ENCODE measurements at places on chromosomes 12 and 14.

GRCh38 chr14:61401461-61401860 is 80.1 kb downstream of the PRKCH start:
- DNase-seq = no peak

DNA sequence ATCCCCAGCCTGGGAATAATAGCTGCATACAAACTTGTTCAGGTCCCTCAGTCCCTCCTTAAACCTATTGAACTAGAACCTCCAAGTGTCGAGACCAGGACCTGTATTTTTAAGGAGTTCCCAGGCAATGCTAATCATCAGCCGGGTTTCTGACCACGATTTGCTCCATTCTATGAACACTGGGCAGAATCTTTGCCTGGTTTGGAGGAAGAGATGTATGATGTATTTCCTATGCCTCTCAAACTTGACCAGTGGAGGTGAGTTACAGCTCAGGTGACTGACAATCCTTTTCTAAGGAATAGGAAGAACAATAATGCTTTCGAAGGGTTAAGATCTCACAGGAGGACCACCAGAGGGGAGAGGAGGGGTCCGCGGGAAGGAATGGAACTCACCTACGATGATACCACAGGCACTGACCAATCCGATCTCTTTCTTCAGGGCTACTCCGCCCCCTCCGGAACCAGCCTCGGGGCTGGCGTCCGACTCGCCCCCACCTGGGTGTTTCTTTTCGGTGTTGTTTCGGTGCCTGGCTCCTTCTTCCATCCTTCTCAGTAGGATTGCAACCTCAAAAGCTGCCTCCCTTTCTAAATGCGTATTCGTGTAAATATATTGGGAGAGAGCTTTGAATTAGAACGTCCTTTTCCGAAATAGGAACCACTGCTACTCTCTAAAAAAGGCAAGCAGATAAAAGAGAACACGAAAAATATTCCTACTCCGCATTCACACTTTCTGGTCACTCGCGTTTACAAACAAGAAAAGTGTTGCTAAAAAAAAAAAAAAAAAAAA is 895 bp downstream of the SLC7A8 start:
- DNase-seq = peak; percentile 94

DNA sequence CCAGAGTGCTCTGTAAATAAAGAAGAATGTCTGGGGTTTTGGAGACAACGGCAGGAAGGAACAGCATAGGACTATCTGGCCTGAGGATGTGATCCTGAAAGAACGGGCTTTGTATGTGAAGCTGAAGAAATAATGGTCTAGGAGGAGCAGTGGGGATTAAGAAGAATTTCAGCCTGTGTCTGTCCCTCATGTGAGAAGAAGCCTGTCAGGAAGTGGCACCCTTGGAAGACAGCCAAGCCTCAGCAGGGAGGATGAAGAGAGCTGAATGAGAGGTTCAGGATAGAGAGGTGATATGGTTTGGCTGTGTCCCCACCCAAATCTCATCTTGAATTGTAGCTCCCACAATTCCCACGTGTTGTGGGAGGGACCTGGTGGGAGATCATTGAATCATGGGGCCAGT is 56.9 kb upstream of the TCL1A start:
- peak; percentile 25 for DNase-seq

DNA sequence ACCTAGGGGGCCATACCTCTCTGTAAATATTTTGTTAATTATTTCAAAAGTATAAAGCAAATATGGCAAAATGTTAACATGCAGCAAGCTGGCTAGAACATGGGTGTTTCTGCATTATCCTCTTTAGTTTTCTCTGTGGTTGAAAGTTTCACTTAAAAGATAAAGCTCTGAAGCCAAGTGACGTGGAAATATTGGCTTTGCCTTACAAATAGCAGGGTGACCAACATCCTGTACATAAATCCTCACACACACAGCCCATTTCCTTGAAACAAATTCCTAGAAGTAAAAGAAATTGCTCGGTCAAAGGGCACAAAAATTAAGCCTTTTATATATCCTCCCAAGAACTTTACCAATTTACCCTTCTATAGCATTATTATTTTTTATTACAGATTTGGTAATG is 10.6 kb upstream of the VWF start:
- DNase-seq = no peak

DNA sequence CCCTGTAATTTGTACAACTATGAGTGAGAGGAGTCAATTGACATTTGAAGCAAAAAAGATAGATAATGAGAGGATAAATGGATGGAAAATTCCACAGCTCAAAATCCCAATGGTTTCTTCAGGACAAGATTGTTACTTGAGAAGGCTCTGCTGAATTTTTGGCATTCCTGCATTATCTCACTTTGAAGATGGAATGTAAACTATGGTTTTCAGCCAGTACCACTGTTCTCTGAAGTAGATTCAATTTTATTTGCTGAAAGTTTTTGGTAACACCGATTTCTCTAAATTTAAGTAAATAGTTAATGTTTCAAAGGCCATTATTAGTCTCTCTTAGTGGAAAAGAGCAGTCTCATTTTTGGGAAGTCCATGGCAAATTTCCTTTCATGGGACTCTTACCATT is 121.9 kb upstream of the SLC38A2 start:
- DNase-seq = no peak

DNA sequence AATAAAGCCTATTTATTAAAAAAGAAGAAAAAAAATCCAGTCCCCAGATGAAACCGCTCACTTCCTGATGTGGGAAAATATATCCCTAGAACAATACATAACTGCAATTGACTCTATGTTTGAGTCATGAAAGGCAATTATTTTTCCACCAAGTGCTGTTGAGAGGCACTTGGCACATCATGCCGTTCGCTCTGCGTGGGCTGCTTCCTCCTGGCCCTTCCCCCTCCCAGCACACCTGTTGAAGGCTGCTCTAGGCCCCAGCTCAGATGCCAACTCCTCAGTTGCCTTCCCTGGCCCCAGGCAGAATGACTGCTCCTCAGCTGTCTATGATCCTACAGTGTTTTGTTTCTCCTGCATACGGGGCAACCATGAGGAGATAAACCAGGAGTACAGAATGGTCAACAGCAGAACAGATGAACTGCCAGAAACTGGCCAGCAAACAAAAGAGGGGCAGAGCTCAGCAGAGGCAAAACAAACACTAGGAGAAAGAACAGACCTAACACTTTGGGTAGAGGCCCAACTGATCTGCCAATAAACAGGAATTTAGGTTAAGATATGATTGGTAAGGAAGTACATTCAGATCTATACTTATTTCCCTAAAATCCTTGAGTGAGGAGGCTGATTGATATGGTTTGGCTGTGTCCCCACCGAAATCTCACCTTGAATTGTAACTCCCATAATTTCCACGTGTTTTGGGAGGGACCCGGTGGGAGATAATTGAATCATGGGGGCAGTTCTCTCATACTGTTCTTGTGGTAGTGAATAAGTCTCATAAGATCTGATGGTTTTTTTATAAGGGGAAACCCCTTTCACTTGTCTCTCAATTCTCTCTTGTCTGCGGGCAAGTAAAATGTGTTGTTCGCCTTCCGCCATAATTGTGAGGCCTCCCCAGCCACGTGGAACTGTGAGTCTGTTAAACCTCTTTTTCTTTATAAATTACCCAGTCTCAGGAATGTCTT is 58.6 kb downstream of the SLC38A1 start:
- DNase-seq = peak; percentile 96

DNA sequence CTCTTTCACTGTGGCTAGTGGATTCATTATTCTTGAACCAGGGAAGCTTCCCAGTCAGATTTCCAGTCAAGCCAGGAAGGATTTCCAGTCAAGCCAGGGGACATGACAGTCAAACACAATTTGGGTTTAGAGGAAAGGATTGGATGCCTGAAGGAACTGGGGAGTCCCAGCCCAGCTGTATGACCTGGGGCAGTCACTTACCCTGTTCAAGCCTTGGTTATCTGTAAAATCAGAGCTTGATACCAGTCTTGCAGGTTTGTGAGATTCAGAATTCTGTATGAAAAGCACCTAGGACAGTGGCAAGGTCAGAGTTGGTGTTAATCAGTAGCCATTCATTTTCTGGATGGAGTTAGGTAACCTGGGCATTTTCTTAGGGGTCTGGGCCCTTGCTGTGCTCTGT is 152.7 kb downstream of the CHST11 start:
- no peak for DNase-seq

DNA sequence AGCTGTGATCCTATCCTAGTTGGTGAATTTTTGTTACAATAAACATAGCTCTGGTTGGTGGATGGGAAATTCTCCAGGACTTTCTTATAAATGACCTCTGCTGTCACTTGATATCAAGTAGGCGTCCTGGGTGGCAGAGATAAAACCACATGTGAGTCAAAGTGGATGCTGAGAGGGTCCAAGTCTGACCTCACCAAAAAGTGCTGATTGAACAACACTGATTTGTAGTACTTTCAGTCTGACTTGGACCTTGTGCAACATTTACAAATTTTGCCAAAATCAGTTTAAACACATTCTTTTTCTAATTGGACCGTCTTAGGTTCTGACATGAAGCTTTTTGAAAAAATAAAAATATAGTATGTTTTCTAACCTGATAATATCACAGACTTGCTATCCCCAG is 585.6 kb downstream of the GALC start:
- DNase-seq = no peak
